Hematopoietic multipotent progenitor cell treated with erythropoietin and hydrocortisone succinate and interleukin-3 and kit ligand, for 8 days (in vitro differentiated cells): ENCODE measurements at places on chromosomes 16 and 17.

- DNase-seq, result no peak
Measured at GRCh38 chr16:89826531-89827382, 1.5 kb upstream of the SPIRE2 start.

- DNase-seq, result no peak
Measured at GRCh38 chr17:83080579-83080857, 1.1 kb downstream of the METRNL start.

- peak; percentile 54 for DNase-seq
Measured at GRCh38 chr17:35486920-35487732, 38.6 kb upstream of the SLFN13 start.

- DNase-seq, result no peak
Measured at GRCh38 chr16:54360681-54361080, 74.1 kb upstream of the IRX3 start.

GRCh38 chr16:81636298-81636993, 142.6 kb upstream of the PLCG2 start:
- peak; percentile 67 for DNase-seq

DNA sequence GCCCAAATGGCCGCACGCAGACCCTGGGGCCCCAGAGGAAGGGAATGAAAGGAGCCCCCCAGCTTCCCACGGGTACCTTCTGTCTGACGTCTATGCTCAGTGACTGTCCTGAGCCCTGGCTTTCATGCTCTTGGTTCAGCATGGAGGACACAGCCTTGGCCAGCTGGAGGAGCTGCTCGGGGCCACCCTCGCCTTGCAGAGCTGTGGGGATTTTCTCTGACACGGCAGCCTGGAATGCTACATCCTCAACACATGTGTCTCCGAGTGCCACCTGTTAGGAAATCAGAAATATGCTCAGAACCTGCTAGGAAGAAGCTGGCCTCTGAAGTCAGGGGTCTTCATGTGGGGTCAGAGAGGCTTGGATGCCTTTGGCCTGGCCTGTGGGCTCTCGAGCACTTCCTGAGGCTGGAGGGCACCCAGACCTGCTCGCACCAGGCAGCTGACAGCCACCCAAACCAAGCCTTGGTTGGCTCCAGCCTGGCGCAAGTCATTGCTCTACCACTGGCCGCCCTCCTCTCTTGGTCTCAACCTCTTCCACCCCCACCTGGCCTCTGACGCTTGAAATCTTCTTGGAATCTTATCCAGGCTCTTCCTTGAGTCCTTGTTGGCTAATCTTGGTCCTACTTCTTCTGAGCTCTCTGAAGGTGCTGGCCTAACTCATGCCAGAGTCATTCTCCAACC, 63.7 kb upstream of the BCO1 start:
- DNase-seq, result no peak

GRCh38 chr17:62109378-62109902, 44.4 kb upstream of the MED13 start:
- DNase-seq, result peak; percentile 93
